IPS DF 19.7 (cell line): ENCODE measurements at places on chromosomes 2 and 18.

- peak; percentile 61 for DNase-seq
Measured at GRCh38 chr2:234135750-234136221, 85.3 kb downstream of the SPP2 start.

DNA sequence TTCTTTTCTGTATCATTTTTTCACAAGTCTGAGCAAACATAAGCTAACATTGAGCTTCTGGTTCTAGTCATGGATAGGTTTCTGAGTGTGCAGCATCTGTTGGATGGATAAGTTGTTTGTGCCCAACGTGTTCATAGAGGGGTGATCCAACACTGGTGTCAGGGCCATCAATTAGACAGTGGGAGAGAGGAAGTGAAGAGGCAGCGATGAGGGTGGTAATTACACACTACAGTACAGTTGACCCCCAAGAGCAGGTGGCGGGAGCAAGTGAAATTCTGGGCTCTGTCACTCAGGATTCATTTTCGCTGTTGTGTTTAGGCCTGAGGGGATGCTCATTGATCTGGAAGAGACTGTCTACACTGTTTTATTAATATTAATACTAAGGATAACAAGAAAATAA is 180.0 kb upstream of the CXCR4 start:
- DNase-seq, result no peak

GRCh38 chr2:68565858-68566257 is 77.5 kb upstream of the PROKR1 start:
- no peak for DNase-seq

DNA sequence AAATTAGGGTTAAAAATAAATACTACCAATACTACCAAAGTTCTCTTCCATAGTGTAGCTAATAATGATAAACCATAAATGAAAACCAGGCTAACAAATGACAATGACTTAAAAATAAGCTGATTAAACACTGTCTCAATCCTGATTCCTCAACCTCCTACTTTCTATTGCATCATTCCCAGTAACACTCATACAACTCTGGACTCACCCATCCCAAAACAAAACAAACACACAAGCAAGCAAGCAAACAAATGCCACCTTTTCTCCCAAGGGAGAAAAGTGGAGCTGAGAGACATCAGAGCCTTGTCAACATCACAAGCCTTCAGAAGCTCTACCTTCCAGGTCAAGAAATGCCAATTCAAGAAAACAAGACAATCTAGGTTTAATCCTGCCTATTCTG is 620.7 kb downstream of the NYAP2 start:
- DNase-seq, result no peak
